ENCODE measurements at places on chromosomes 5 and 9.

DNA sequence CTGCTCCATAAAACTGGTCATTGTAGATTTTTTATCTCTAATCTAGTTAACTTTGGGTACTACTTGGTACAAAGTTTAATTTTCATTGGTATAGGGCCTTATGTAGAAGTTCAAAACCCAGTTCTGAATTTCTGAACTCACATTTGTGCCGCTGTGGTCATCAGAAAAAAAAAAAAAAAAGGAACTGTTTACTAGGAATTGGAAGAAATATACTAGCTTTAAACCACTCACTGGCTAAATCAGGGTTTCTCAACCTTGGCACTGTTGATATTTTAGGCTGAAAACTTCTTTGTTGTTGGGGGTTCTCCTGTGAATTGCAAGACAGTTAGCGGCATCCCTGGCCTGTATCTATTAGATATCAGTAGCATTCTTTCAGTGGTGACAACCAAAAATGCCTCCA, 4.1 kb upstream of the ZFYVE16 start:
- DNase-seq: no peak

- DNase-seq: no peak
Measured at GRCh38 chr9:137307255-137308056, 5.4 kb upstream of the NRARP start.

DNA sequence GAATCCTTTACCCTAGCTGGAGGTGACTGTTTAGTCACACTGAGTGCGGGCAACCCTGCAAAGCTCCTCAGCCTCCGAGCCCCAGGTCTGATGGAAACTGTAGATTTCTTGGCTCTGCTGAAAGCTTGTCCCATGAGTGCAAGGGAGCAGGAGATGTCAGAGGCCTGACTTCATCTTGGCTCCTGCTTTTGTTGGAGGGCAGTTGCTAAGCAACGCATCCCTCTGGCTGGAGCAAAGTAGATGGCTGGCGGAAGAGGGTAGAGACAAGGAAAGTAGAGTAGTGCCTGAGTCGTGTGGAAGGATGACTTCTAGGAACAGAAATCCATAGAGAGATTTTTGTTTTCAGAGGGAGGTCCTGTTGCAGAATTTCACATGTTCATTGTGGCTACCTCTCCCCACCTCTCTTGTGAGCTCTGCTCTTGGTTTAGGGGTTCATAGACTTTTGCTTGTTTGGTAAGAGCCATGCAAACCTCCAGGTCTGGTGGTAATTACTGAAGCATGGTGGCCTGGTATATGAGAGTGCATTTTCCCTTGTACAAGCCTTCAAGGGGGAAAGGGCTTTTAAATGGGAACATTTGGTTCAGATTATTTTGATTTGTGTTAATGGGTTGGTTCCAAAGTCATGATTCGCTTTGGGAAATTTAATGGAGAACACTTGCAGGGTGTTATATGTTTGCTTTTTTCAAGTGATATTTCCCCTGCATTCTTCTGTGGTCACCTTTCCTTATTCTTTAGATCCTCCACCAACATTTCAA, 71.5 kb downstream of the ARHGAP26 start:
- no peak for DNase-seq

- no peak for DNase-seq
Measured at GRCh38 chr5:134174841-134175839, 1.6 kb downstream of the SKP1 start.

GRCh38 chr9:81546489-81546888, 142.9 kb downstream of the TLE1 start:
- no peak for DNase-seq

DNA sequence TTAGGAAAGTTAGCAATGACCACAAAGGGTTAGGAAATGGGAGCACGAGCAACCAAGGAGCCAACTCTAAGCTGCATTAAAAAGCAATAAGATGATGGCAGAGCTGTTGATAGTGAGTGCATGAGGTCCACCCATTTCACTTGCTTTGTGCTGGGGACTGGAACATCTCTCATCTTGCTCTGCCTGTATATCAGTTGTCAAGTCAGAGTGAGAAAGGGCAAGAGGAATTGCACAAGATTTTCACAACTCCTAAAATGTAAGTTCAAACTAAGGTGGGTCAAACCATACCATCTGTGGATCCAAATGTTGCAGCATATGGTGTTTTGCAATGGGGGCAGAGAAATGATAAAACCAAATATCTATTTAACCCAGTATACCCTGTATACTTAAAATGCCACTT, 2.8 kb upstream of the ESM1 start:
- no peak for DNase-seq

DNA sequence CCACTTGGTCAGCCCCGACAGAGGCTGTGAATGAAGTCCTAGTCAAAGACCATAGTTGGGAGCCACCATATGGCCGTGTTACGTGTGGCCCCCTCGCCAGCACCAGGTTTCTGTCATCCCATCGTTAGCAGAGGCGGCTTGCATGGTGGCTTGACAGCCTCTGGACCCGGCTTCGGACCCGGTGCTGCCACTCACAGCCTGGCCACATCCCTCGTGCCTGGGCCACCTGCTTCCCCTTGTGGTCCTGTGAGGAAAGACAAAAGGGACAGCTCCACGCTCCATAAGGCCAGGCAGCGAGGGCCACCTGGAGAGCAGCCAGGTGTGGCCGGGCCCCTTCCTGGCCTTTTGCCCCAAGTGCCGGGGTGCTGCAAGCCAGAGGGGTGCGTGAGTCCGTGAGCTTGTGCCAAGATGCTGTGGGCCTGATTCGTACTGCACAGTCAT, 6.2 kb downstream of the NKD2 start:
- DNase-seq: no peak

GRCh38 chr9:21081999-21082398, 4.3 kb upstream of the IFNB1 start:
- no peak for DNase-seq

GRCh38 chr5:27818888-27819287, 780.5 kb upstream of the CDH9 start:
- no peak for DNase-seq

GRCh38 chr5:174223355-174223754, 177.8 kb downstream of the NSG2 start:
- DNase-seq: no peak

DNA sequence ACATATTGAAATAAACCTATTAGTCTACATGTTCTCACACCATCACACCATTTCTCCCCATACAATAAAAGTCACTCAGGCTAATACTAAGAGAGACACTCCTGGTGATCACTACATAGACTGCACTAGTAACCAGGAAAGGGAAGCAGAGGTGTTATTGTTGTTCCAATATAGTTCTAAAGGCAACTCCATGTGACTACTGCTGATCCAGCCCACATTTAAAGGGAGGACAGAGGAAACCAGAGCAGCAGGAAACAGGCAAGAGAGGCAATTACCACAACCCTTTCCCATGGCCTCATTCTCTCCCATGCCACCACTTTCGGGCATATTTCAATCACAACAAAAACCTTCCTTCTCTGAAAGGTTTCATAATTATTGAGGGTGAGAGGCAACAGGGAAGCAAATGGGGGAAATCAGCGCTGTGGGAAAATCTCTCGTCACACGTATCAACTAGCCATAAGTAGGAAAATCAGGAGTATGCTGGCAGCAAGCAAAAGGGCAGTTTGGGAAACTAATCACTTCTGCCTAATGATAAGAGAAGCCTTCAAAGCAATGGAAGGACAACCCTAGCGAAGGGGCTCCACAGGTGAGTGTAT, 1.8 kb downstream of the UBAP2 start:
- DNase-seq: no peak

GRCh38 chr5:122311961-122312590, at the start of gene SNCAIP:
TSS of gene SNCAIP (plus strand) at chr5:122312237. CDS start at chr5:122391135, 78,898 bp downstream.
- DNase-seq: no peak

DNA sequence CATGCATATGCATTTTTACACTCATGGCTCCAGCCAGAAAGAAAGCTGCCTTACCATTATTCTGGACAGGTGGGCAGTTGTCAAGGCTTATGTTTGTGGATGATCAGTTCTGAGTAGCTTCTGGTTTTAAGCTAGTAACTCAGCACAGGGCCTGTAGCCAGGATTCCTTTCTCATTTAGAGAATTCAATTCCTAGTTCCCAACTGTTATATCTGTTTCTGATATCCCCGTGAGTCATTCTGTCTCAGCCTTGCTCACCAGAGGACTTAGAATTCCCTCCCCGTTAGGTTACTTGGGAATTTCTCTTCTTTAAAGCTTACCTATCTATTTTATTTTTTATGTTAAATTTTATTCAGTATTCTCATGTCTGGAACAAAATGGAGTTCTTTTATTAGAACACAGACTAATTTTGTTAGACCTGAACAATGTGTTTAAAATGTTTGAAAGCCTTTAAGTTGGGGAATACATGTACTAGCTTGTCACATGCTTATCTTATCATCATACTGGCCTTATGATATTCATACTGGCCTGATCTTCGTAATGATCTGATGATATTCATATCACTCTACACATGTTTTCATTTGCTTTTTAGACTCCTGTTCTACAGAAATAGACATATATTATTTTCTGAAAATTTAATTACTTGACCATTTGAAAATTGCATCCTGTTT, 47.1 kb downstream of the CAST start:
- no peak for DNase-seq

DNA sequence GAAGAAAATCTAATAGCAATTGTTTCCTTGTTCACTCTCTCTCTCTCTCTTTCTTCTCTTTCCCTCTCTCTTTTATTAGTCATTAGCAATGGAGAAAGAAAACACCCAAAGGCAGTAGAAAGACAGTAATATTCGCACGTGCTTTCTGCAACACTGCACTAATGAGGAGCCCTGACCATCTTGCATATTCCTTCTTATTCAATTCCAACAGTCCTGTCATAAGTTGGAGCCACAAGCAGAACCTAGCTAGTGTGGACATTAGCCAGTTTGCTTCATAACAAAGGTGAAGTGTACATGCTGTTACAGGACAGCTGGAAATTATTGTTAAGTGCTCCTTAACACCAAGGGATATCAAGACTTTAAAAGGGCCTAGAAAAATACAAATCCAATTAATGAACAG, 63.4 kb downstream of the TRIM32 start:
- no peak for DNase-seq

- no peak for DNase-seq
Measured at GRCh38 chr5:83034528-83035207, 42.5 kb downstream of the TMEM167A start.

- no peak for DNase-seq
Measured at GRCh38 chr9:116300360-116300870, 146.8 kb downstream of the PAPPA start.

- no peak for DNase-seq
Measured at GRCh38 chr5:131513780-131514179, 121.2 kb downstream of the RAPGEF6 start.

GRCh38 chr5:1640421-1640881, 116.7 kb upstream of the LPCAT1 start:
- no peak for DNase-seq

DNA sequence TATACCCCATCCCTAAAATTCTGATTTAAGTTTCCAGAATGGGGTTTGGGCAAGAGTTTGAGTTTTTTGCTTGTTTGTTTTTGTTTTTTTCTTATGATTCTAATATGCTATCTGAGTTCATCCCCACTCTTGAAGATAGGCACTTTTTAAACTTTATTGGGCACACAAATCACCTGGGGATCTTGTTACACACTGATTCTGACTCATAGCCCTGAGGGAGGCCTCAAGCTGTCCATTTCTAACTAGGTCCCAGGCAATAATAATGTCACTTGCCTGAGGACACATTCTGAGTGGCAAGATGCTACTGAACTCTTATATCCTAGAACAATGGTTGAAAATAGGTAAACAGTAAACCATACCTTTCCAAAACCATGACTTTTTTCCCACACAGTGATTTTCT, 22.8 kb upstream of the ABLIM3 start:
- no peak for DNase-seq

DNA sequence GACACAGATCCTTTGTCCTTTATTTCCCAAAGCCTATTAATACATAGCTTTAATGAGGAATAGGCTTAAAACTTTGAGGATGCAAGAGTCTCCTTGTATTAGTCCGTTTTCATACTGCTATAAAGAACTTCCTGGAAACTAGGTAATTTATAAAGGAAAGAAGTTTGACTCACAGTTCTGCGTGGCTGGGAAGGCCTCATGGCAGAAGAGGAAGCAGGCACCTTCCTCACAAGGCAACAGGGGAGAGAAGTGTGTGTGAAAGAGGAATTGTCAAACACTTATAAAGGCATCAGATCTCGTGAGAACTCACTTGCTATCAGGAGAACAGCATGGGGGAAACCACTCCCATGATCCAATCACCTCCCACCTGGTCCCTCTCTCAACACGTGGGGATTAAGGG, 5.4 kb upstream of the CLK4 start:
- DNase-seq: no peak

- DNase-seq: peak; percentile 47
Measured at GRCh38 chr5:157328277-157328912, 62.5 kb downstream of the CYFIP2 start.

DNA sequence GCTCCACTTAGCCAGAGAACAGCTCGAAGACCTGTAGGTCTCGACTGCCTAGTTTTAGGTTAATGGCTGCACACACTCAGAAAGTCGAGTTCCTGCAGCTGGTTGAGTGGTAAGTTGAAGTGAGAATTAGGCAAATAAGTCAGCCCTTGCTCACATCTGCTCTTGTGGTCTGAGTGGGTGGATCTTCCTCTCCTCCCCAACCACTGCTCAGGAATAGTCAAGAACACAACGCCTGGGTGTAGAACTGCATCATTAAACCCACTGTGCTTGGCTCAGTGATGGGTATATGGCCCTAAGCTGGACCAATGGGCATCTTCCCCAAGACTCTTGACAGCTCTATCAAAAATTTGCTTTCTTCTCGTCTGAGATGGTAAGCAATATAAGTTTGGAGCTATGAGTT, 20.9 kb upstream of the ADAM19 start:
- no peak for DNase-seq

DNA sequence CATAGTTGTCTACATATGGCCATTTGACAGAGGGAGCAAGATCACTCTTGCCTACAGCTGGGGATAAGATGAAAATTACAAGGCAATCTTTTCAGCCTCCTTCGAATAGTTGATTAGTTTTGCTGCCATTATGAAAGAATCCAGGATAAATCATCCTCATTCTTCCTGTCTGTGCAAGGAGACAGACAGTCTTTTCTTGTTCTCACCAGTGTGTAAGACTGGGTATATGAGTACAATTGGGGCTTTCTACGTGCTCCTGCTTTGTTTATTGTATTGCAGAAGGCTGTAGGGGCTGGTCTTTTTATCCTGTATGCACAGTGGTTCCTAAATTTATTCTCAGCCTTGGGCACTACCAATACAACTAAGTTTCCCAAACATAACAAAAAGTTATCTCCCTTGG, 76.8 kb downstream of the SPEF2 start:
- DNase-seq: no peak

- DNase-seq: no peak
Measured at GRCh38 chr9:1538301-1538700, 476.8 kb upstream of the SMARCA2 start.

- DNase-seq: no peak
Measured at GRCh38 chr5:86709157-86709881, 91.6 kb downstream of the COX7C start.

GRCh38 chr5:88518131-88519016, 249.7 kb upstream of the TMEM161B start:
- DNase-seq: no peak

DNA sequence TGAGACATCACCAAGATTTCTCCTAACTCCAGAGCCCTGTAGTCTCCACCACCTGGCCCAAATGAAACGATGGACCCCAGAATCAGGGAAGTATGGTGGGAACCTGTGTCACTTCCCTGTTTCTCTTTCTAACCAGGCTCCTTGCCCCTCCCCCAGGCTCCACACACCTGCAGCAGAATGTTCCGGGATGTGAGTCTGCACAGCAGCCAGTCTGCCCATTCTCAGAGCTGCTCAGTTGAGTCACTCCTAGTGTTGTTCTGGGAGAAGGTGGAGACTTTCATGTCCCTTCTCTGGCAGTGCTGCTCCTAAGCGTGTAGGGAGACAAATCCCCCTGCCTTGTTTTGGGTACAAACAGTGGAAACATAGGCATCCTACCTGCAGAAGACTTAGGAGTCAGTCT, 76.0 kb upstream of the XPA start:
- DNase-seq: no peak

- no peak for DNase-seq
Measured at GRCh38 chr5:156230887-156231286, 96.1 kb upstream of the SGCD start.
